ENCODE measurements at places on chromosomes 3 and 15.

DNA sequence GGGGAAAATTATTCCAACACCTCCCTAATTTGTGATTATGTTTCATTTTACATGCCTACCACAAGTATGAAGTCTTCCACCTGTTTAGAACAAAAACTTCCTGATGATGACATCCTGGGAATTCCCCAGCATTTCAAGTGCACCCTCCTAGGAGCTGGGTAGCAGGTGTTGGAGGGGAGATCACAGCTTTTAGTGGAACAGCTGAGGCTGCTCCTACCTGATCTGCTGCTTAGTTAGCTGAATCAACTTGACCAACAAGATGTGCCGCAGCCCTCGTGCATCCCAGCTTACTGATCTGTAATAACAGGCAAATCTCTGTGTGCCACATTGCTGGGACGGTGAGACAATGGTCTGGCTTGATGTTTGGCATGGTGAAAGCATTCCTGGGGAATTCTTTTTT, 29.7 kb downstream of the TRAK1 start:
- peak; percentile 58 for DNase-seq

DNA sequence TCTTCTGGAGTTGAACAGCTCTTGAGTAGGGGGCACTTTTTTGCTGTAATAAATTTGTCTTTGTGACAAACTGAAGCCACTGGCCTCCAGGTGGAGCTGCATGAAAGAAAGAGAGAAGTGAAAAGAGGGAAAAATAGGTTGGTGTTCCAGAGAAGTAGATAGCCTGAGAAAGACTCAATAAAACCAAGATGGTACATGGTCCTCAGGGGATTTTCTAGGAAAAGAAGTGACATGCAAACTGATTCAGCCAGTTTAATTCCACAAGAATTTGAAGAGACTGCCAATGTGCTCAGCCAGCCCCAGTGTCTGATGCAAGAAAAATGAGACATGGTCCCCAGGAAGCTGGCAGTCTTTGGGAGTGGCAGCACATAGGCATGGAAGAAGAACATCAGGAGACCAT, 152.7 kb downstream of the CD47 start:
- DNase-seq = no peak

GRCh38 chr3:27311400-27311799, 57.8 kb downstream of the NEK10 start:
- no peak for DNase-seq

- no peak for DNase-seq
Measured at GRCh38 chr15:62934236-62934971, 108.1 kb upstream of the TPM1 start.

DNA sequence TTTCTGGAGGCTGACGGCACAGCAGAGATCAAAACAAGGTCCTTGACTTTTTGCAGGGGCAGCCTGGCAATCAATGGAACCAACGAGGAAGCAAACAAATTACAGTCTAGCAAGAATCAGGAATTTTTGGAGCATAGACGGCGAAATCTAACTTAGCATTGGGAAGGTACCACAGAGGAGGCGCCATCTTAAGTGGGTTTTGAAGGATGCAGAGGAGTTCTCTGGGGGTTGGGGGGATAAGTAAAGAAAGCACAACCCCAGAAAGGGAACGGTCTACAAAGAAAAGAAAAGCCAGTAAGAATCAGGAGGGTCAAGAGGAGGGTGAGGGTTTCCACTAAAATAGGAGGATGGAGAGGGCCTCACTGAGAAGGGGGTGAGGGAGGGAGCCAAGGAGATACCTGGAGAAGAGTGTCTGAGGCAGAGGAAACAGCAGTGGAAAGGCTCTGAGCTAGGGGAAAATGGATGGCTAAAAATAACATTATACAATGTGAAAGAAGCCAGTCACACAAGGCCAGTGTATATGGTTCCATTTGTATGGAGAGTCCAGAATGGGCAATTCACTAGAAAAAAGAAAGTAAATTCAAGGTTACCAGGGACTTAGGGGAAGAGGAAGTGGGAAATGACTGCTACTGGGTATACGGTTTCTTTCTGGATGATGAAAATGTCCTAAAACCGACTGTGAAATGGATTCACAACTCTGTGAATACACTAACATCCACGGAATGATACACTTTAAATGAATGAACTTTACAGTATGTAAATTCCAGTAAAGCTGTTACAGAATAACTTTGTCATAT, 25.2 kb upstream of the IQSEC1 start:
- no peak for DNase-seq

DNA sequence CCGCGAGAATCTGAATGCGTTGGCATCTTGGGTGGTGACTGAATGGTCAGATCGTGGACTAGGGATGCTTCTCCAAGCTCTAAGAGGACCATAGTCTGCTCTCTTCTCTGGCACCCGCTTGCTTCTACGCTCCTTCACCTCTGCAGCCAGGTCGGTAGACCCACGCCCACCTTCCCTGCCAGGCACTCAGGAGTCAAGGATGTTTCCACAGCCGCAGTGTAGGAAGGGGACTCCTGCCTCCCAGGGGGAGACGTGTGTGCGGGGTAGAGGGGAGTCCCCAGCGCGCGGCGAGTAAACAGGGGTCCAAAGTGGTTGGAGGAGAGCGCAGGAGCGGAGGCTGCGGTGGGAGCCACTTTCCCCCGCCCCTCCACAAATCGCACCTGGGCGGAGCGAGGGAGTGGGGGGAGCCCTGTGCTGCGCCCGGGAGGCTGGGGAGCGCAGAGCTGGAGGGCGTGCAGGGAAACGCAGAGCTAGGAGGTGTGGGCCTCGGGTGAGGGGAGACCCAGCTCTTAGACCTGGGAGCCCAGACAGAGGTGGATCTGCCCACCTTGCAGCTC, 1.7 kb downstream of the LRRC3B start:
- DNase-seq = no peak

- DNase-seq = no peak
Measured at GRCh38 chr3:14001136-14001535, 121.3 kb upstream of the WNT7A start.

DNA sequence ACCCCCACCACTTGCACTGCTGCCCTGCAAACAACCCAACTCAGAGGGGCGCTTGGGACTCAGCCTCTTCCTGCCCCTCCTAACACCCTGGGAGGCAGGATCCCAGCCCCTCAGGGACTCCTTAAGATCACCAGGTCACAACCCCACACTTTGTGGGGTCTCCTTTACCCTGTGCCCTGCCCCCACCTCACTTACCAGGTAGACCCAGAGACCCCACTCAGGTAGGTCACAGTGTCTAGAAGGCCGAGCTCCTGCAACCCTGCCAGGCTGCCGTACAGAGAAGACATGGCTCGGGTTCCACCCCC, 9.1 kb downstream of the PLA2G4F start:
- DNase-seq = peak; percentile 41

DNA sequence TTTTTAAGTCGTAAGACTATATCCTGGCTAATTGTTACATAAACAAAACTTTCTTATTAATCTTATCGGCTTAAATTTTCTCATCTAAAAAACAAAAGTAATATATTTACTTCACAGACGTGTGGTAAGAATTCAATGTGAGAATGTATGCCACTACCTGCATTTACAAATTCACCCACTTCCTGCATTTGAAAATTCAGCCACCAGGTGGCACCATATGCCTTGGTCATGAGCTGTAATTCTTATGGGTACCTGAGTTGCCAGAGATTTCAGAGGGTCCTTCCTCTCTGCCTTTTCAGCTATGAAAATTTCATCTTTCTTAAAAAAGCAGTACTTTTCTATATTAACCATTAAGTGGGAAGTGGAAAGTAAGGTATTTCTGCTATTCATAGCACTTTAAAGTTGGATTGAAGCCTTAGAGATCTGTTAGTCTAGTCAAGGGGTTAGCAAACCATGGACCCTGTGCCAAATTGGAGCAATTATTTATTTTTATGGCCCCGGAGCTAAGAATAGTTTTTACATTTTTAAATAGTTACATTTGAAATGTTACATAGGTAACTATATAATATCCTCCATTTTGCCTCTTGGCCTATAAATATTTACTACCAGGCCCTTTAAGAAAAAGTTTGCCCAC, 127.8 kb downstream of the HCN4 start:
- DNase-seq = peak; percentile 89

GRCh38 chr15:47614360-47615011, 102.8 kb upstream of the SEMA6D start:
- DNase-seq = no peak

- DNase-seq = no peak
Measured at GRCh38 chr15:96066126-96066525, 264.4 kb upstream of the NR2F2 start.

GRCh38 chr3:124584552-124585391, 145.5 kb upstream of the UMPS start:
- DNase-seq = peak; percentile 77

DNA sequence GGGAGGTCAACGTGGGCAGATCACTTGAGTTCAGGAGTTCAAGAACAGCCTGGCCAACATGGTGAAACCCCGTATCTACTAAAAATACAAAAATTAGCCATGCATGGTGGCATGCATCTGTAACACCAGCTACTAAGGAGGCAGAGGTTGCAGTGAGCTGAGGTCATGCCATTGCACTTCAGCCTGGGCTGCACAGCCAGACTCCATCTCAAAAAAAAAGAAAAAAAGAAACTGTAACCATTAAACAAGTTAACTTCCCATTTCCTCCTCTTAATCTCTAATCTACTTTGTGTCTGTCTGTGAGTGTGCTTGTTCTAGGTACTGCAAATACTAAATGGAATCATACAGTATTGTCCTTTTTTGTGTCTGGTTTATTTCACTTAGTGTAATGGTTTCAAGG, 2.7 kb downstream of the RBM6 start:
- DNase-seq = no peak

DNA sequence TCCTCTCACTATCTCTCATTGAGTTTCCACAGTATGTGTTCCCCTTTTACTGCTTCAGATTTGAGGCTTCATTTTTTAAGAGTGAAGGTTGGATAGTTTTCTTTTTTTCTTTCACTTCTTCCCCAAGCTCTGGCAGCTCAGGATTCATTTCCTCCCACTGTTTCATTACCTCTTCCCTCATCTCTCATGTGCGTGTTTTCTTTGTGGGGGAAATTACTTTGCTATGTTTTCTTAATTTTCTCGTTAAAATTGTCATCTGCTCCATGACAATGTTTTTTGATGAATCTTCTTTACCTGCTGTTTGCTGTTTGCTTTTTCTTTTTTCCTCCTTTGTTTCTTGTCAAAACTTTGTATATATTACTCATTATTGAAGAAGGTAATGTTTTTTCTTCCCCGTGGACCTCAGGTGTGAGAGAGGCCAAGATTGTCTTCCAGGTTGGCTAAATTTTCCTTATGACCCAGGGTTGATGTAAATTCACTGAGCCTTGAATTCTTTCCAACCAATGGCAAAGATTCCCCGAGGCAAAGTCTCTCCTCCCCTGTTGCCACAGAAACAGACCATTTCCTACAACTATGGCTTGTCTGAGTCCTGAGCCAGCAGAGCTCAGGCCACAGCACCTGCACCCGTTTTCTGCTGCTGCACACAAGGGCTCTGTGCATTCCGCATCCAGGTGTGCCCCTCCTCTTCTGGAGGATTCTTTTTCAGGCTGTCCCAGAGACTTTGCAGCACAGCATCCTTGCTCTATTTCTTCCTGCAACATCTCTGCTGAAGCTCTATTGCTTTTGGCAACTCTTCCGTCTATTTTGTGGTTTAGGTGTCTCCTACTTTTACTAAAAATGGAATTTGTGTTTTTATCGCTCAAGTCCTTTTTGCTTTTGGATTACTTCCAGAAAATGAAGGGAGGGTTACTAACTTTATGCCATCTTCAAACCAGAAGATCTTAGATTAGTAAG, 66.1 kb downstream of the NOX5 start:
- no peak for DNase-seq

- no peak for DNase-seq
Measured at GRCh38 chr15:63135281-63135680, 13.6 kb downstream of the LACTB start.

GRCh38 chr3:139231555-139232281, 112.1 kb upstream of the MRPS22 start:
- DNase-seq = no peak

- DNase-seq = no peak
Measured at GRCh38 chr3:147881933-147882332, 472.8 kb downstream of the ZIC1 start.

- DNase-seq = no peak
Measured at GRCh38 chr15:39140060-39140604, 440.7 kb upstream of the THBS1 start.

Data from activated effector memory CD4-positive, alpha-beta T cell treated with anti-CD3 and anti-CD28 coated beads, Interleukin-2, amount 50 U/mL, for 16 hours (primary cell).